Stimulated activated CD4-positive, alpha-beta T cell treated with anti-CD3 and anti-CD28 coated beads, Interleukin-15, amount 100 ng/mL, for 1 hour (primary cell): ENCODE measurements at places on chromosomes 4 and X.

- DNase-seq: peak; percentile 18
These were observed 4.5 kb upstream of the NKX1-1 start for GRCh38 chr4:1410491-1411325.

- DNase-seq: no peak
These were observed 22.5 kb downstream of the RWDD4 start for GRCh38 chr4:183636503-183636902.

DNA sequence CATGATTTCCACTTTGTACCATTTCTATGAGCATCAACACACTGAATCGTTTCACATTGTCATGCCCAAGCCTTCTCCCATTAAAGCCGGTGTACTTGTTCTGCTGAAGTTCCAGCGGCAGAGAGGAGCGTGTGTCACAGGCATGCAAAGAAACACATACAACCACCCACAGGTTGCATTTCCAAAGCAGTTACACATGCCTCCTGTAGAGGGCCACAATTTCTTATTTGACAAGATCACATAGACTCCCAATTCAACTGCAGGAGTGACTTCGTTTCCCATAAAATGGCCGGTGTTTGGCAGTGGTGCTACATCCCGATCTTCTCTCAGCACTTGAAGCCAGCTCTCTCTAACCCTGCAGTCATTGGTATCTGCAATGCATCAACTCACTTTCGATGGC lies 992.6 kb downstream of the NLGN4X start:
- no peak for DNase-seq

- DNase-seq: no peak
These were observed 323.2 kb downstream of the IL1RAPL1 start for GRCh38 chrX:28910487-28910886.

DNA sequence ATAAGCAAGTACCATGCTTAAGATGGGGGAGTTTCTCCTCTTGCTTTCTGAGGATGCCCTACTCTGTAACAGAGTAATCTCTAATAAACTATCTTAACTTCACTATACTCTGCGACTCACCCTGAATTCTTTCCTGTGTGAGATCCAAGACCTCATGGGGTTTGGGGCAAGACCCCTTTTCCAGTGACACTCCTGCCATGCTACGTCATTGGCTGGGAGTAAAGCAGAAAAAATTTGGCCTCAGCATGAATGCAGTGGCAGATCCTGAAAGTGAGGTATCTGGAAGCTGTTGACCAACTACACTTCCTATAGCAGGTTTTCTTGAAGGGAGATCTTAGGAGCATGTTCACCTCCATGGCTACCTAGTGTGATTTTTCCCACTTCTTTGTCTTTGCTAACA lies 109.1 kb upstream of the MED14 start:
- DNase-seq: no peak

DNA sequence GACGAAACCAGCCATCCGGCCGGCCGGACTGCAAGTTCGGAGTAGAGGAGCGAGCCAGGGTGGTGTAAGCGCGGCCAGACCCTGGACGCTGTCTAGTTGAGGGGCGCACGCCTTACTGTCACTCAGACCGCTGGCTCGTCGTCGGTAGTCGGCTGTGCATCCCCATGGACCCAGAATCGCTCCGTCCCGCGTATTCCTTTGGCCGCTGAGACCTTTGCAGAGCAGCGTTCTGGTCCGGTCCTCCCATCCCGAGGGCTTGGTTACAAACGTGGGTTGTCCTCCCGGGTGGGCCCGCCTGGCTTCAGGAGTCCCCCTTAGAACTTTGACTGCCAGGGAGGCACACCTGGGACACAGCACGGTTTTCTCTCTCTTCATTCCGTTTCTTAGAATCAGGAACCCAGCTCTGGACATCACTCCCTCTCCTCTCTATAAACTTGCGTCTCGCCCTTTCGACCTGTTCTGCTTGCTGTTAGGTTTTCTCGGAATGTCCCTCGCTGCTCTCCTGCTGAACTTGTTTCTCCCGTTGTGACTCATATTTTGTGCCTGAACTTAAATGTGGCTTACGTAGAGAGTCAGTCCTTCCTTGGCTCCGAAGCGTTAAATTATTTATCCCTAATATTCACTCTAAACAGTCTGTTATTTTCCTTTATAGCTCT lies 672 bp downstream of the PGM2 start:
- DNase-seq: no peak

DNA sequence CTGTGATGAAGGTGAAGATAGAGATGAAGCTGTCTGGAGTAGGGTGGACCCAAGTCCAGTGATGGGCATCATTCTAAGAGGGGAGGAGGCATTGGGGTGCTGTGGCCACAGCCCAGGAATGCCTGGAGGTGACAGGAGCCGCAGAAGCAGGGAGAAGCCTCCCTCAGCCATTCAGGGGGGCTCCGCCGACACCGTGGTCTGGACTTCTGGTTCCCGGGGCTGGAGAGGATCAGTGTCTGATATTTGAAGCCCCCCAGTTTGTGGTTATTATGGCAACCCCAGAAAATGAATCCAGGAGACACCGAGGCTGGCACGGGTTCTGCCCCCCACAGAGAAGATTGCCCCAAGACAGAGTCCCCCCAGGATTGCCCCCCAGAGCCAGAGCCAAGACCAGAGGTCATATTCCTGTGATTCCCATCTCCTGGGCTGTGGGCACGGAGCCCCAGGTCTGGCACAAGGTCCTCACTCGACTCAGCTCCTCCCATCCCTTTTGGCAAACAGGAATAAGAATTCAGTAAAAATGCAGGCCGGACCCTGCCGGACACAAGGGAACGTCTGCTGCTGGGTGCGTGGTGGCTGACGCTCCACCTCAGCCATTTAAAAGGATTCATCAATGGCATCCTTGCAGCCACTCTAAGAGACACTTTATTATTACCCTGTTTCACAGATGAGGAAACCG lies 116.6 kb downstream of the CPZ start:
- no peak for DNase-seq

- DNase-seq: no peak
These were observed 841.9 kb downstream of the PCDH18 start for GRCh38 chr4:136690360-136690759.

- DNase-seq: no peak
These were observed 24.5 kb downstream of the WDR17 start for GRCh38 chr4:176090115-176090514.

DNA sequence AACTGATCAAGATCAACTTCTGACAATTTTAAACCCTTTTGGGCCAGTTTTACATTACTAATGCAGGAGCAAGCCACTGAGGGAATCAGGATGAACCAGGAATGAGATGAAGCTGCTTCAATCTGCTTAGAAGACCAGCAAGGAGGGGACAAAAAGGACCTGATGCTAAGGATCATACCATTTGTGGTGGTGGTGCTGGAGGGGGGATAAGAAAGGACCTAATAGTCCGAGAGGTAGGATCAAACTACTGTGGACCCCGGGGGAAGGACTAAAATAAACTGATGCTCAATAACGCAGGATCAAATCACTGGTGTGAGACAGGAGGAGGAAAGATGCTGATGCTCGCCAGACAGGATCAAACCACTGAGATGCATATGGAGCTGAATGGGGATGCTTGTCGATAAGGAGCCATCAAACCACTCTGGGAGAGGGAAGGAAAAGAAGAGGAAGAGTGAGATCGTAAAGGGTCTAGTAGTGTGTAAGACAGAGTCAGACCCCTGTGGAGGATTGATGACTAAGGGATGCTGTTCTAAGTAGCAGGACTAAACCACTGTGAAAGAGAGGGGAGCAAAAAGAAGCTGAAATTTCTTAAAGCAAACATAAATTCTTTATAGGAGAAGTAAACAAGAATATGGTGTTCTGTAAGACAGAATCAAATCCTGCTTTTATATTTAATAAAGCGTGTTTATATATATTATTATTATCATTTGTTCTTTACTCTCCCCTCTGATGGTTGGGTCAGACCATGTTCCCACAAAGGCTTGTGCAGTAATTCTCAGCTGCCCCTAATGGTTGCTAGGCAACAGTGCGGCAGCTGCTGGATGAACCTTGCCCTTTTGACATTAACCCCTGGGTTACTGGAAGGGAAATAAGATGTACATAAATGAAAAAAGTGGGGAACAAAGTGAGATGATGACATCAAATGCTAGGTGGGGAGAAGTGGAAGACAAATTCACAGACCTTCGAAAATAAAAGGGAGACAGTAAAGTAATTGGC lies 432.5 kb upstream of the FGF16 start:
- DNase-seq: no peak

- no peak for DNase-seq
These were observed 109.4 kb upstream of the TLL1 start for GRCh38 chr4:165763640-165764039.

- no peak for DNase-seq
These were observed 242.4 kb downstream of the FBXW7 start for GRCh38 chr4:152293527-152293926.
